Stimulated activated CD4-positive, alpha-beta T cell treated with anti-CD3 and anti-CD28 coated beads, Interleukin-15, amount 100 ng/mL, for 48 hours (primary cell): ENCODE measurements at places on chromosomes 6 and 20.

DNA sequence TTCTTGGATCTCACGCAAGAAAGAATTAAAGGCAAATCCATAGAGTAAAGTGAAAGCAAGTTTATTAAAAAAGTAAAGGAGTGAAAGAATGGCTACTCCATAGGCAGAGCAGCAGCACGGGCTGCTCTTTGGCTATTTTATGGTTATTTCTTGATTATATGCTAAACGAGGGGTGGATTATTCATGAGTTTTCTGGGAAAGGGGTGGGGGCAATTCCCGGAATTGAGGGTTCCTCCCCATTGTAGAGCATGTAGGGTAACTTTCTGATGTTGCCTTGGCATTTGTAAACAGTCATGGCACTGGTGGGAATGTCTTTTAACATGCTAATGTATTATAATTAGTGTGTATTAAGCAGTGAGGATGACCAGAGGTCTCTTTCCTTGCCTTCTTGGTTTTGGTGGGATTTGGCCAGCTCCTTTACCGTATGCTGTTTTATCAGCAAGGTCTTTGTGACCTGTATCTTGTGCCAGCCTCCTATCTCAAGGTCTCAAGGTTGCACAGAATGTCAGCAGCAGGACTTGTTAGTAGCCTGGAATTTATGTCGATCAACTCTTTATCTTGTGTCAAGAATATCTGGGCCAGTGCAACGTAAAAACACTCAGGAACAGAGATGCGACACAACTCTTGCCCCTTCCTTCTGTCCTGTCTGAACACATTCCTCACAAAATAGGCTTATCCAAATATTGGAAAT, 931.4 kb downstream of the QKI start:
- no peak for DNase-seq

GRCh38 chr20:19881080-19881840, 123.2 kb downstream of the RIN2 start:
- no peak for DNase-seq

- no peak for DNase-seq
Measured at GRCh38 chr20:20034486-20034885, 17.3 kb downstream of the NAA20 start.

DNA sequence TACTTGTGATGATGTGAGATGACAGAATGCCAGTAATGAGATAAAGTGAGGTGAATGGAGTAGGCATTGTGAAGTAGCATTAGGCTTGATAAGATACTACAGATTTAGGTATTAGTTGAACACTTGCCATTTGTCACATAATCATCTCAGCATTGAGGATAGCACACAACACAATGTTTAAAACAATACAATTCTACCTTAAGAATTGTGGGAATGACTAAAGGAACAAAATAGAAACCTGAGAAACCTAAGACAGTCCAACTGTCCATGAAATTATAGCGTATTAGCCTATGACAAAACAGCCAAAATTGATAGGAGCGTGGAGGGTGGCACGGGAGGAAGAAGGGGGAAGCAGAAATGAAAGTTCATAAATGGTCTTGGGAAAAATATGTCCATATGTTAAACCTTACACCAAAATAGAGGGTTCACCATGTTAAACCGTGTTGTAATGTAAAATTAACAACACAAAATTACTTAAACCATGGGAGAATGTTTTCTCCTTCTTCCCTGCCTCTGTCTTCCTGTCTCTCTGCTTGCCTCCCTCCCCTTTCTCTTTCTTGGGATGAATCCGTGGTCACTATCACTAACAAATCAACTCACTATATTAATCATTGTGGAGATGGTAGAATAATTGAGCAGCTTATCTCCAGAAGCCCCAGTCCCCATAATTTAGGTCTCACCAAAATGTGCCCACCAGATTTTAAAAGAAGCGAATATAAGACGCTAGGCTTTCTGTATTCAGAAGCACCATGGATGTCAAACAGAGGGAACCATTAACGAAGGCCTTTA, 33.0 kb upstream of the HFE start:
- no peak for DNase-seq

DNA sequence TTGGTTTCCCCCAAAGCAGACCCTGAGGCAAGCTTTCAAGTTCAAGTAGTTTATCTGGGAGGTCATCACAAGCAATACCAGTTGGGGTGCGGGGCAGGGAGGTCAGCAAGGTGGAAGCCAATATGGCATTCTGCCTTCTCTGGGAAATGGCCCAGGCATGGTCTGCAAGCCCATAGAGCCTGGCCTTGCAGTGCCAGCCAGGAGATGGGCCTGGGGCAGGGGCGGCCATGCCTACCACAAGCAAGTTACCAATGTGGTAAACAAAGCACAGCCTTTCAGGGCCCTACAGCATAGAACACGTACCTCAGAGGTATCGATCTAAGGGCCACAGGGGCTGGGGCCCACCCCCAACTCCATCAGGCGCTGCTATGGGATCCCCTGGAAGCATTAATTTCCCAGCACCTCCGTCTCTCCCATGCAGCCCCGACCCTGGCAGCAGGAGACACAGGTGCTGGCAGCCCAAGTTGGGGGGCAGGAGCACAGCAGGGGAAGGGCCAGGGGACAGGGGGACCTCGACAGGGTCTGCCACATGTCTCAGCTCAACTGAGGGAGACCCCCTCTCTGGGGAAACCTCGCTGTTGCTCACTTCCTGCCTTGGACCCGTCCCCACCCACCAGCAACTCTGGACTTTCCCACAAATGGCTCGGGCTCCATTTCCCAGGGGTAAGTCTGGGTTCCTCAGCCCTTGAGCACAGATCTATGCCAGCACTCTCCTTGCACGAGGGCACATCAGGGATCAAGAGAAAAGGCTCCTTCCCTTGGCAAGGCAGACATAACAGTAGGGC, 369.0 kb downstream of the PREX1 start:
- no peak for DNase-seq

DNA sequence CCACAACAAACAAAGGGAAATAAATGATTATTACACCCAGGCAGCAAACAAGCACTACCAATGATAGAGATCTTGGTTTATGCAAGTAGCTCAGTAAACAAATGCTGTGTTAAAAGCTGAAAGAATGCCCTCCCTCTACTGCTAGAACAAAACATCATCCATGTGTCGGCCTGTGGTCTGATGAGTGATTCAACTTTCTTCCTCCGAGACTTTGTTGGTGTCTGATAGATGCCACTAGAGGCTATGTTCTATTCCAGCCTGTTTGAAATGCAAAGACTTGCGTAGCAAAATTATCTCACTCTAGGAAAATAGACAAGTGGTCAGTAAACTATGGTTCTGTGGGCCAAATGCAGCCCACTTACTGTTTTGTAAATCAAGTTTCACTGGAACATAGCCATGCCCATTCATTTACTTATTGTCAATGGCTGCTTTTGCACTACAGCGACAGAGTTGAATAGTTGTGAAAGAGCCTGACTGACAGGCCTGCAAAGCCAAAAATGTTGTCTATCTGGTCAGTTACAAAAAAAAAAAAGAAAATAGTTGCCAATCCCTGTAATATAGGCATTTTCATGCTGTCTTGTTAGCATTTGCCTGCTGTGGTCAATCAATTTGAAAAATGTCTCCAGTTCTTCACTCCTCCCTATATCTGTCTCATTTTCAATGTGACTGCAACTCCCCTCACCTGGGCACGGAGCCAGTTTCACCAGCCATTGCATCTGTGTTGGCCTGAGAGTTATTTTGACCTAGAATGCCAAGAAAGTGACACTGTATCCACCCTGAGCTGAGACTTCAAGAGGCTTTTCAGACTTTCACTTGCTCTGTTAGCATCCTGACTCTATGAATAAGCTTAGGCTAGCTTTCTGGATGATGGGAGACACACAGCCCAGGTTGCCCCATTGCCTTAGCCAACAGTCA, 544.6 kb upstream of the BTBD3 start:
- DNase-seq: no peak

GRCh38 chr6:139448051-139448649, 73.7 kb upstream of the CITED2 start:
- DNase-seq: no peak

DNA sequence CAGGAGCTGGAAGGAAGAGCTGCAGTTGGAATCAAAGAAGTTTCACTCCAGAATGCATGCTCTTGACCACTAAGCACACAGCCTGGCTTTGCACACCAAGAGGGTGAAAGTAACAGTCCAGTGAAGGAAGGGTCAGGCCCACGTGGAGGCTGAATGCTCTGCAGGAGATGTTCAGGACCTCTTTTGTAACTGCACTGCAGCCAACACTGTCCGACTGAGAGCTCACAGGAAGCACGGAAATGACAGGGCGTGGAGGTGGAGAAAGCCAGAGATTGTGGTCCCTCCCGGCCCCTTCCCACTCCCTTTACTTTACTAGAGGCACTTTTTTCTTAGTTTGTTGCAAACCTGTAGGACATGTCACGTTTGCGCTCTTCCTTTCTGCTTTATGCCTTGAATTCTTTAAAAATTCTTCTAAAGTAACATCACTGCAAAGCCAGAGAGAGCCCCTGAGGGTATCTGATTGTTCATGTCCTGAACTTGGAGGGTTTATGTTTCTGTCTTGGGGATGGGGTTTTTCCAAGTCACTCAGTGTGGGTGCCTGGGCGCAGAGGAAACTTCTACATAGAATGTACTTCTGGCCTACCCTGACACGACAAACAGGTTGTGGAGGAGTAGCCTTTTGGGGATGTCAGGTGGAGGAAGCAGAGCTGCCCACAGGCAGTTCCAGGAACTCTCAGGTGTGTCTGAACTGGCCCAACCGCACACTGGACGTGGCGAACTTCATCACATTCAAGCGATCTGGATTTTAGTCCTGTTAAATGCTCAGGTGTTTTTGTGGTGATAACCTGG, 40.9 kb downstream of the JAG1 start:
- DNase-seq: no peak

DNA sequence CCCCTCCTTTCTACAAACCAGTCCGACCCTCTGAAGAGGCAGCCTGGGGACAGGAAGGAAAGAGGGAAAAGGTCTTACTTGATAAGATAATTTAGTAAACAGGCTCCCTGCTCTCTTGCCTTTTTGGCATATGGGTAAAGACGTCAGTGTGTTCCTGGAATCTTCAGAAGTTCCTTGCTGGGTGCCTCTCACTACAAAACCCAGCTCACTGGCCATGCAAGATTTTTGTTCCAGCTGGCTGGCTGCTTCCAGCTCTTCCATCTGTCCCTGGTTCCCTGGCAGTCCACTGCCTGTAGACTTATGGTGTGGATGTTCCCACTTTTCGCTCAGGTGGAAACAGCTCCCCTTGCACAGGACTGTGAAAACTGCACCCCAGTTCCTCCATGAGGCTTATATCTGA, 57.4 kb downstream of the MOCS1 start:
- no peak for DNase-seq

GRCh38 chr20:52823303-52823702, 148.9 kb upstream of the TSHZ2 start:
- no peak for DNase-seq

- DNase-seq: no peak
Measured at GRCh38 chr6:113879186-113880096, 22.3 kb downstream of the MARCKS start.

DNA sequence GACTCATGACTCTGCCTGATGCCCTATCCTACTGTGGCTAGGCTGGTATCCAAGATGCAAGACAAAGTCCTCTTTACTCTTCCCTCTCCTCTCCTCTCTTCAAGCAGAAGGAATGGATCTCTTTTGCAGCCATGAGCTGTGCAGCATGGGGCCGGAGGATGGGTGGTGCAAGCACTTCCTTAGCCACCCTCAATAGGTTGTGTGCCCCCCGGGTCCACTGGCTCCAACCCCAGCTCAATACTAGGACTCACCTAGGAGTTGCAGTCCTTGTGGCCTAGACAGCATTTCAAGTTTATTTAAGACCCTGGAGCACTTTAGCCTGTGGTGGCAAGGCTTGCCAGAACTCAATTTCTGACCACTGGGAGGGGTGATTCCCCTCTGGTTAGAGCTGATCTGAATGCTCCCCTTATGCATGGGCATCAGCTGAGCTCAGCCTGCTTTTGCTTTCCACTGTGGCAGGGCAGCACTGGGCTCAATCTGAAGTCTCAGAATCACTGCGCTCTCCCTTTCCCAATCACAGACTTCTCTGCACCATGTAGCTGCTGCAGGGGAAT, 29.0 kb upstream of the GRM4 start:
- DNase-seq: no peak
